Common myeloid progenitor, CD34-positive (primary cell): ENCODE measurements at places on chromosomes 4 and X.

DNA sequence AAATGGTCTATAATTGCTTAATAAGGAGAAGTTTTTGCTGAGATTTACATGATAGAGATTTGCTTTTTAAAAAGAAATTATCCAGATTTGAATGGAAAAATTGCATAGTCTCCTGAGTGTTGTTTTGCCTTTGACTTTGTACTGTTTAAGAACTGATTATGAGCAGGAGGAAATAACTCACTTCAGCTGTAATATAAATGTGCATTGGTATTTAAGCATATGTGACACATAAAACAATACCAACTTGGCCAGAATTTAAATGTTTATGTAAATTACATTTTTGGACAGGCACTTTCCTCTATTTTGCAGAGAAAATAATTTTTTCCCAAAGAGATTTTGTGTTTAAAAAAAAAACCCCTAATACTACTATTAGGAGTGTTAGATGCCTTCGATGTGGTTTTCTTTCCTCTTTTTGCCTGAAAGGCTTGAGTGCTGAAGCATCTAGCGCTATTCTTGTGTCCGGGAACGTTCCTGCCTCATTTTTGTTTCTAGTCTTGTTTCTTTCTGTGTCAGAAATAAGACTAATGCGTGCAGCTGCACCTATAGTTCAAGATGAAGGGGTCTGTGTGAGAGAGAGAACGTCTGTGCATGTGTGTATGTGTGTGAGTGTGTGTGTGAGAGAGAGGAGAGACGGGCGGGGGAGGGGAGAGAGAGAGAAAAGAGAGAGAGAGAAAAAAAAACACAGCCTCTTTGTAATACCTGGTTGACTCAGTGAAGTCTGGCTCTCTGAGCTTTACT is 60.8 kb downstream of the TBL1X start:
- no peak for DNase-seq

DNA sequence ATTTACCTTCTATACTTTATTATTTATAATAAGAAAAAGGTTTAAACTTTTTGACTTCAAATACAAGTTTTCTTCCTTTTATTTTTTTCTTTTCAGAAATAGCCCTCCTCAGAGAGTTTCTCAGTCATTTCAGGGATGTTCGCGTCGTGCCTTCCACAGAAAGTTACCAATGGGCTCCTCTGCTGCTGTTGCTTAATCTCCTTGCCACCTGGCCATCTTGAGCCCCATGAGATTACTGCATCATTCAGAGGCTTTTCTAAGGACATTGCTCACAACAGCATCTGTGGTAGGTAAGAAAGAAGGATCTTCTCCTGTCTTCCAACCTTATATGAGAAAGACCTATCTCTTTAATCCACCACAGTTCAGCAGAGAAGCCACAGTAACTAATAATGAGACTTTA is 1361.9 kb upstream of the ADGRL3 start:
- no peak for DNase-seq

DNA sequence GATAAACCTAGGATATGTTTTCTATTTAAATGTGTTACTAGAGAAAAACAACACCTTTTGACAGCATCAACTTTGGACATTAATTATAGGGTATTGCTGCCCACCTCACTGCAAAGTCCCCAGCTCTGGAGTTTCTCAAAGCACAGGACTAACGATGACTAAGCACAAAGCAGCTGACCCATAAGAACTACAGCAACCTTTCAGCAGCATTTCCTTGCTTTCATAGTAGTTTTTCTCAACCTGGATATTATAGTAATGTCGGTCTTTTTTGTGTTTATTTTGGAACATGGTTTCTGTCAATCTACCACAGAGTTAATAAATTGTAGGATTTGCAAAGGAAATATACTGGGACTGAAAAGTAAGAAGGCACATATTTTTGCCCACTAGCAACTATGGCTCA is 21.5 kb downstream of the HHIP start:
- no peak for DNase-seq

DNA sequence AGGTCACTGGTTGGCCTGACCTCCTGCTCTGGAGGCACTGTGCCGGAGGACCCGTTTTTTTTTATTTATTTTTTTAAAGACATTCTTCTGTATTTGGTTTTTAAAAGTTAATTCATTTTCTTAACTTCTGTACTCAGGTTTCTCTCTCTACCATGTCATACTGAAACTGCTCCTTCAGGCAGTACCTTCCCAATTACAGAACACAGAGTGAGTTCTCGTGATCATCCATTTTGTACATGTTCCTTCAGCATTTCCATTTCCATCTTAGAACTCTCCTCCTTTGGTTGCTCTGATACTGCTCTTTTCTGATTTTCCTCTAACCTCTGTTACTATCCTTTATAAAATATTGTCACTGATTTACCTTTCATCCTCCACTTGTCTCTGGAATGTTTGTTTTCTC is 17.9 kb downstream of the UBE2K start:
- no peak for DNase-seq

GRCh38 chrX:51891821-51892551 is 1.4 kb upstream of the MAGED1 start:
- peak; percentile 14 for DNase-seq

DNA sequence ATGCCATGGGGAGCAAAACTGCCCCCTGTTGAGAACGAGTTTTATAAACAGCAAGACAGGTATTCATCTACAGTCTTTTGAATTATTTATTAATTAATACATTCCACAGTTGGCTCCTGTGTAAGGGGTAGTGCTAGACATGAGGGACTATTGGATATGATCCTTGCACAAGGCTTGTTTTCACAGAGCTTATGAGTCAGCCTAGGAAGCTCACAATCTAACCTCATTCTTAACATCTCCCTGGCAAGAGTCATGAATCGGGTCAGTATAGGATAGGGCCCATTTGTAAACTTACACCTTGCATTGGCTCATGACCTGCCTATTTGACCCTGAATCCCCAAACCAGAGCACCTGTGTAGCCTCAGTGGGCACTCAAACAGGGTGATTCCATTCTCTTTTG is 209.1 kb upstream of the HCCS start:
- no peak for DNase-seq

- no peak for DNase-seq
Observed at GRCh38 chrX:66035667-66036066, 4.2 kb downstream of the VSIG4 start.

- DNase-seq = no peak
Observed at GRCh38 chr4:138901177-138901576, 114.4 kb upstream of the NOCT start.
